ENCODE measurements at places on chromosomes 12 and 14.

GRCh38 chr14:93788543-93789227, 400 bp upstream of the PRIMA1 start:
- DNase-seq: peak; percentile 42

GRCh38 chr14:50804181-50804721, 26.7 kb downstream of the NIN start:
- DNase-seq: no peak

DNA sequence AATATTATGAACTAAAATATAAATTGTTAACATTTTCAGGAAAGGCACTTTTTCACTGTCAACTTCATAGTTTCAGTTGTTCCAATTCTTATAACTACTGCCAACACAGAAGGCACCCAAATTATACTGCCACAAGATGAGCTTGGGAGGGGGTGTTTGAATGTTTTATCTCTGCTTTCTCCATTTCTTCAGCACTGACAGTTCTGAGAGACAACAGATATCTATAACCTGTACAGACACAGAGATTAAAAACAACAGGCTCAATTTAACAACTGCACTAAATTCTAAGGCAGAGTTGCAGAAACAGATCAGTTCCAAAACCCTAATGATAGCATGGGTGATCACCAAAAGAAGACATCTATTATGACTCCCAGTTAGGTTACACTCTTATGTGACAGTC, 12.8 kb downstream of the SCAF11 start:
- DNase-seq: no peak

- DNase-seq: no peak
These were observed 42.3 kb upstream of the MMP17 start for GRCh38 chr12:131785763-131786330.

GRCh38 chr12:121930862-121931261, 12.5 kb downstream of the CFAP251 start:
- no peak for DNase-seq

DNA sequence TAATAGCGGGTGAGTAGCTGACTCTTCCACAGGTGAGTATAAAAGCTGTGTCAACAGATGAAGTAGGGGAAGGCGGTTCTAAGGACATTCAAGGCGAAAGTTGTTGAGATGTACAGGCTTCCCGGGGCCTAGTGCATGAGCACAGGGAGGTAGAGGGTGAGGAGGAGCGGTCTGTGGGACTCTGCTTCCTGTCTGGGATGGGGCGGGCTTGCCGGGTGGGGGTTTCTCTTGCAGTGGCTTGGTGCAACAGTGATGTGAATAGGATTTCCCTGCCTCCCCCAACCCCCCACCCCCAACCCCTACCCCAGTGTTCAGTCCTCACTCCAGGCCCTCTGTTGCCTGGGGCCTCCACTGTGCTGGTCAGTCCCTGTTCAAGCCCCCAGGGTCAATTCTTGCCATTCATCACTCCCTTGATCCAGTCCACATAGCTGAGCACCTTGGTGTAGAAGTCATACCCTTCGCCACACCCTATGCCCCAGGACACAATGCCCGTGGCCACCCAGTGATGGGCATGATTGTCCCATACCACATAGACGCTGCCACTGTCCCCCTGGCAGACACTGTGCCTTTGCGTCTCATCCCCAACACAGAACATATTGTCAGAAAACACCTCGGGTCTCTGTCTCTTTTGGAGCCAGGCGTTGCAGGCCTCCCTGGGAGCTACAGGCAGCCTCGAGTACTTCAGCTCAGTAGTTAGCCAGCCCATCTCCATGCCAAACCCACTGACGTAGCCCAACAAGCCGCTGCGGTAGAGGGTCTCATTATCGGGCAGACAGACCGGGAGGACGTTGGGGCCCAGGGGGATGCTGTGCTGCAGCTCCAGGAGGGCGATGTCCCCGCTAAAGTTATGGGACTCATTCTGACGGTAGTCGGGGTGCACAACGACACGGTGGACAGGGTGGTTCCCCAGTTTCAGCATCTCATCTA, 4.0 kb upstream of the C1R start:
- no peak for DNase-seq

- DNase-seq: no peak
These were observed 21.3 kb upstream of the RFLNA start for GRCh38 chr12:124273630-124274029.

DNA sequence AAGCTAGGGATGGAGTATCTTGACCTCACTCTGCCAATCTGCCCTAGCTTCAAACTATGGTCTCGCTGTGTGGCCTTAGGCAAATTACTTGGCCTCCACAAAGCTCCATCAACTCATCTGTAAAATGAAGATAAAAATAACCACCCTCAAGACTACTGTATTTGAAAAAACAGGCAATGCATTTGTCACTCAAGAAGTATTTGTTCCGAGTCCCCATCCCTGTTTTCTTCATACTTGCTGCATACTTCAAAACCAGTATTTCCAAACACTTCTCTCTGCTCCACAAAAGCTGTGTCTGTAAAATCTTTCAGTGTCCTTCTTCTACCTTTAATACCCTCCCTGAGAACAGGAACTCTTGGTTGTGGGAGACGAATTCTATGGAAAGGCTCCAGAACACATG, 47.9 kb downstream of the GTF2A1 start:
- no peak for DNase-seq

DNA sequence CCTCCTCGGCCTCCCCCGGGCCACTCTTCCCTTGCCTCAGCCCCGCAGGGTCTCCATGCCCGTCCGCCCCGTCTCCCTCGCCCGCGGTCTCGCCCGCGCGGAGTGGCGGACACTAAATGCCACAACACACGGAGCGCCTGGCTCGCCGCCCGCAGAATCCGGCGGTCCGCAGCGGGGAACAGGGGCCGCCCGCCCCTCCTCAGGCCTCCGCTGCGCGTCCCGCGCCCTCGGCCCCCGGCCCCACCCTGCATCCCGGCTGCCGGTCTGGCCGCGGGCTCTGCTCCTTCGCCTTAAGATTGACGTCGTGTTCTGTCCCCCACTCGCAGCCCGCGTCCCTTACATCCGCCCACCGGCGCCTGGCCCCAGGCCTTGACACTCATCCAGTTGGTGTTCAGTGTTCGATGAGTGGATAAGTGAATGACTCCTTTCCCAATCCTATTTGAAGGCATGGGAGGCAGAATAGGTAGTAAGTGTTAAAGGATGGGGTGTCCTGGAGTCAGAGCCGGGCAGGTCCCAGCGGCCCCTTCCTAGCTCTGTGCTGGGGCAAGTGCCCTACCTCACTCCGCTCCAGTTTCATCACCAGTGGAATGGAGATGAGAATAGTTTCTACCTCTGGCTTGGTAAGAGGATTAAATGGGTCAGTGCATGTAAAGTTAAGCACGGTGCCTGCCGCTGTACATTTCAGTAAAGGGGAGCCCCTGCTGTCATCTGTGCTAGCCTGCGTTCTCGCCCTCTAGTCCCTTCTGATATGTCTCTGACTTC, 622 bp downstream of the TECPR2 start:
- DNase-seq: peak; percentile 66

GRCh38 chr12:122895704-122896636, at the start of gene VPS37B:
VPS37B (minus strand) TSS chr12:122896124; CDS start chr12:122896062, 62 bp downstream.
- DNase-seq: peak; percentile 87

GRCh38 chr12:23049180-23049579, 424.2 kb downstream of the ETNK1 start:
- DNase-seq: no peak

DNA sequence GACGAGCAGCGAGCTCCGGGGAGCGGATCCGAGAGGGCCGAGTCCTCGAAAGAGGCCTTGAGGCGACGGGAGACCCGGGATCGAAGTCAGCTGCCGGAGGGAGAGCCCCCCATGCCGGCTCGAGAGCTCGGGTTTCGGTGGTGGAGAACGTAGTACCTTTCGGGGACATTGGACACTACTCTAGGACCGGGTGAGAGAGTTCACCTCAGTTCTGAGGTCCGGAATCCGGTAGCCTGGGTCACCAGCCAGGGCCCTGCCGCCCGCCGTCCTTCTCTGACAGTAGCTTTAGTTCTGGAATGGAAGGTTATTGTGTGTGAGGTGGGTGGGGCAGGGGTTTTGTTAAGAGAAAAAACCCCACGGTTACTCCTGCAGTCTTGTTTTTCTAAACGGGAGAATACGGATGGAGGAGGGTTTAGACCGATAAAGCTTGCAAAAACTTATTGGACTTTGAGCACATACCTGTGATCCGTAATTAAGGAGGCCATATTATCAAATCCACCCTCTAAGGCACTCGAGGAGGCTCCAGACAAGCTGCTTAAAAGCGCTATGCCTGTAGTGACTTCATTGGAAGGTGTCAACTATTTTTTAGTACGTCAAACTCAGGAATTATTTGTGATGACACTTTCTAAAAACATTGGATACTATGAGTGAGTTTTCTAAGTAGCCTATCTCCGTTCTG, 765 bp downstream of the SCYL2 start:
- DNase-seq: peak; percentile 27

GRCh38 chr14:104519721-104520120, 59.8 kb upstream of the C14orf180 start:
- peak; percentile 3 for DNase-seq

- DNase-seq: no peak
These were observed 88.5 kb downstream of the GXYLT1 start for GRCh38 chr12:42056130-42056529.

DNA sequence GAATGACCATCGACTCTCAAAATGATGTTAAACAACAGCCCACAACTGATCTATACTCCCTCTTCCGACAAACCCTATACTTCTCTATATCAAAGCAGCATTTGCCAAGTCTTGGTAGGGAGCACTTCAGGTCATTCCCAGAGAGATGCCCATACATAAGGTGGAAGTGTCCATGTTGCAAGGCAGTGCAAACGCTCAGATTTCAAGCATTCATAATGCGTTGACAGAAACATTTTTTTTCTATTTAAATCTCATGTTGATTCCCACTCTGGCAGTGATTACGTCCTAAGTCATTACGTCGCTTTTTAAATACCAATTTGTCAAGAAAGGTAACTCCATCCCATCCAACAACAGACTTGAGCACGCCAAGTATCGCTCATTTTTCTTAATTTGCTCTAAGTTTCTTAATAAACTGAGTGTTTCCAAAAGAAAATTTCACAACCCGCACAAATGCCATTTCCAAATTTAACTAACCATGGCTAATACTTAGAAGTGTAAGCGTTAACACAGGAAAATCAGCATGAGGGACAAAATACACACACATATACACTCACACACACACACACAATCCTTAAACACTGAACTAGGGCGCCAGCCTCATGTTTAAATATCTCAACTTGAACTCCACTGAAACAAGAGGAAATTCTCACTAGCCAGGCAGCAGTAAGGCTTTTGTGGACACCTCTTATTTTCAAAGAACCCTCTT, 1.1 kb downstream of the GXYLT1 start:
- no peak for DNase-seq

- no peak for DNase-seq
These were observed 48.3 kb upstream of the BCL2L14 start for GRCh38 chr12:12022306-12022936.

- no peak for DNase-seq
These were observed 153.4 kb downstream of the EFCAB11 start for GRCh38 chr14:89801136-89801535.

DNA sequence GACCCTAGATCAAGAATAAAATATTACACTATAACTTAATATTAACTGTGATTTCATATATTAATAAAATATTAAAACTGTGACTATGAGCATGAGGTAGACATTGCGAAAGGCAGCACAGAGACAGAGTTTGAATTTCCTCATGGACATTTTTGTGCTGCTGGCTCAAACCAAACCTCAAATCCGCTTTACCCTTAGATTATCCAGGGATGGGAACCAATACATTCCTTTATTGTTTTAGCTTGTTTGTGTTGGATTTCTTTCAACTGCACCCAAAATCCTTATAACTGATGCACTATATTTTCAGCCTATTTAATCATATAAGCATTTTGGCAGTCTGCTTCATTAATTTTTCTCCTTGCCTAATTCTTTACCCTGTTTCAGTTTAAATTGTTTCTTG, 436.7 kb downstream of the ATP23 start:
- DNase-seq: no peak

GRCh38 chr14:30142216-30142615, 214.6 kb upstream of the PRKD1 start:
- DNase-seq: no peak

DNA sequence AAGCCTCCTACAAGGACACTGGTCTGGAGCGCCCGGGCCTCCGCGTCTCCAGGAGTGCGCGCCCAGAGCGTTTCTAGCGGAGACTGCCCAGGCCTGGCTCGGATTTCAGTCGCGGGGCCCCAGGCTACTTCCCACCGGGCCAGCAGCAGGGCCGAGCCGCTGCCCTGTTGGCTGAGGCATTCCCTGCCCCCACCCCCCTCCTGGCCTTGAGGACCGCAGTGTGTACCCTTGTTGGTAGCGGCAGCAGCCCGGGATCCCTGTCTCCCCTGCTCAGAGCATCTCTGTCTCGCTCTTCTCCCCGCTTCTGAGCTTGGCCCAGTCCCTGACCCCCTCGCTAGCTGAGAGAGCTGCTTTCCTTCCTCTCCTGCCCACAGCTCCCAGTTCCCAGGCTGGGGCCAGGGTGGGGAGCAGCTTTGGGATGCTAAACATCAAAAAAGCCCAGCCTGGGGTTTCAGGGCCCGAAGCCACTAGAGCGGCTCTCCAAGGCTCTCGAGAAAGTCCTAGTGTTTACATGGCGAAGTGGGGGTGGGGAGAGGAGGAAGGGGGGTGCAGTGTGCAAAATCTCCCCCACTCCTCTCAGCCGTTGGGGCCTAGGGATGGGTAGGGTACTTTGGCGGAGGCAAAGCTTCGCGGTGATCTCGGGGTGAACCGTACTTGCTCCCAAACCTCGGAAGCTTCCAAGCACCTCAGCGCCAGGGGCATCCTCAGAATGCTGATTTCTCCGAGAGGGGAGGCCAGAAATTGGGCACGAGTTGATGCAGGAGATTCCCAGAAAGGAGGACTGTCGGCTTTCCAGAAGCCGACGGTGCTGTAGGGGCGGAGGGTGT, 6.4 kb downstream of the NKX2-1 start:
- no peak for DNase-seq

DNA sequence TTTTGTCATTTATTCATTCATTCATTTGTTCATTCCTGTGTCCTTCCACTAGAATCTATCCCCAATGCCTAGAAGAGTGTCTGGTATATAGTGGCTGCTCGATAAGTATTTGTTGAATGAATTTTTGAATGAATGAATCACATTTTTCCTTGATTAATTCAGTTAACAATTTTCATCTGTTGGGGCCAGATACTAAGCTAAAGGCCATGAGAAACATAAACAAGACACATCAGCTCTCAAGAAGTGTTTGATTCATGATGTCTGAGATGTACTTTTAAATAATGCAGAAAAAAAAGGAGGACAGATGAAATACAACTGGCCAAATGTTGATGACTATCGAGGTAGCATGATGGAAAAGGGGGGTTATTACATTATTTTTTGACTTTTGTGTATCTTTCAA, 48.1 kb upstream of the TMED10 start:
- DNase-seq: no peak

GRCh38 chr12:107400686-107401447, 284.7 kb upstream of the PWP1 start:
- DNase-seq: peak; percentile 37

GRCh38 chr14:34322940-34323418, 139.1 kb downstream of the SPTSSA start:
- DNase-seq: peak; percentile 52

- no peak for DNase-seq
These were observed 67.0 kb downstream of the C2CD5 start for GRCh38 chr12:22477166-22477893.

GRCh38 chr14:37091651-37092050, 80.8 kb downstream of the SLC25A21 start:
- no peak for DNase-seq

Data from left cardiac atrium (tissue), 4 donors.